ENCODE measurements at places on chromosomes 2 and 18. TPM values are rescaled to one million over a fixed set of nuclear protein-coding genes. Genes with fewer than 3 reads are reported as not detected.

The UNC80 gene
- polyA plus RNA-seq, result 2.4 TPM

The CENPA gene
- 3.5 TPM for polyA plus RNA-seq

The PLGLB1 gene
- 6.6 TPM for polyA plus RNA-seq

The TMEM163 gene
- 0.86 TPM for polyA plus RNA-seq

The ST8SIA5 gene
- 7.5 TPM for polyA plus RNA-seq

The FEV gene
- polyA plus RNA-seq, result not detected

The ANKRD53 gene
- polyA plus RNA-seq, result 1.6 TPM

The NPAS2 gene
- polyA plus RNA-seq, result 10.6 TPM

The GRHL1 gene
- polyA plus RNA-seq, result 0.83 TPM

The ANKRD36B gene
- 19.9 TPM for polyA plus RNA-seq

The SERPINB7 gene
- not detected for polyA plus RNA-seq

The CNPPD1 gene
- 34.2 TPM for polyA plus RNA-seq

The GATA6 gene
- polyA plus RNA-seq, result 0.91 TPM

The ATP6V1B1 gene
- 2.1 TPM for polyA plus RNA-seq

The C2orf42 gene
- polyA plus RNA-seq, result 9.0 TPM

The NT5C1B gene
- polyA plus RNA-seq, result 0.25 TPM

The AQP12A gene
- 0.76 TPM for polyA plus RNA-seq

The TMEM178A gene
- 16.3 TPM for polyA plus RNA-seq

The RUFY4 gene
- 0.16 TPM for polyA plus RNA-seq

The KLHL29 gene
- polyA plus RNA-seq, result 7.3 TPM

The SP140 gene
- 0.62 TPM for polyA plus RNA-seq

The SH3BP4 gene
- polyA plus RNA-seq, result 17.0 TPM

The GALR1 gene
- 0.01 TPM for polyA plus RNA-seq

The C2orf72 gene
- 0.23 TPM for polyA plus RNA-seq

The CWC22 gene
- polyA plus RNA-seq, result 19.5 TPM

The VWC2L gene
- not detected for polyA plus RNA-seq

The TNFRSF11A gene
- 2.8 TPM for polyA plus RNA-seq

The COL5A2 gene
- 346 TPM for polyA plus RNA-seq

The HDHD2 gene
- polyA plus RNA-seq, result 18.6 TPM

The C2orf80 gene
- not detected for polyA plus RNA-seq

The COL4A4 gene
- polyA plus RNA-seq, result 0.09 TPM

The RAX gene
- not detected for polyA plus RNA-seq

The ZNF513 gene
- polyA plus RNA-seq, result 14.2 TPM

The PLEKHH2 gene
- 7.4 TPM for polyA plus RNA-seq

The SP9 gene
- polyA plus RNA-seq, result 0.14 TPM

The GCG gene
- 15.6 TPM for polyA plus RNA-seq

The REG3G gene
- polyA plus RNA-seq, result not detected

The SCN9A gene
- polyA plus RNA-seq, result 3.5 TPM

The CAPN10 gene
- 15.4 TPM for polyA plus RNA-seq

Data from forelimb muscle (tissue), 1 donor.